HS-27A (cell line): ENCODE measurements at places on chromosomes 7 and 10.

- no peak for DNase-seq
These were observed 107.4 kb downstream of the GSAP start for GRCh38 chr7:77308792-77309191.

DNA sequence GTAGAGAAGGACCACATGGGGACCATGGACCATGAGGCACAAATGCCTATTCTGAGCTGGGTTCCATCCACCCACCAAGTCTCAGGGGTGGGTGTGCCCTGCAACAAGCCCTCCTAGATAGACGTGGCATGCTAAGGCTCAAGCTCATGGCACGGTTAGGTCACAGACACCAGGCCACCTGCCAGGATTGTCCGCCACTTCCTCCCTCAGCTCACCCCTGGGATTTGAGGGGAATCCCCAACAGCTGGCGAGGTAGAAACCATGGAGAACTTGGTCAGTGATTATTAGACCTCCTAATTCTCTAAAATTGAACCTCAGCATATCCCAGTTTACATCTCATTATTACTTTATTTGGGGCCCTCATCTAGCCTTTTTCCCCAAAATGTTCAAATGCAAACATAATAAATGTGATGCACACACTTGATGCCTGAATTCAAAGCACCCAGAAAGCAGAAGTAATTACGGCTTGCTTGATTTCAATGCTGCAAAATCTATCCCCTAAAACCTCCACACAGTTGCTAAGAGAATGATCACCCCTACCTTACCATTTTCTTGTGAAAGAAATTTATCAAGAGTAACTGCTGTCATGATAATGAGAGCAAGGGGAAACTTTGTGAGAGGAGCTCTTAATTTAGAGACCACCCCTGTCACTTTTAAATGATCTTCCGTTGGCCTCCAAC, 366.6 kb upstream of the PFKP start:
- DNase-seq: no peak

DNA sequence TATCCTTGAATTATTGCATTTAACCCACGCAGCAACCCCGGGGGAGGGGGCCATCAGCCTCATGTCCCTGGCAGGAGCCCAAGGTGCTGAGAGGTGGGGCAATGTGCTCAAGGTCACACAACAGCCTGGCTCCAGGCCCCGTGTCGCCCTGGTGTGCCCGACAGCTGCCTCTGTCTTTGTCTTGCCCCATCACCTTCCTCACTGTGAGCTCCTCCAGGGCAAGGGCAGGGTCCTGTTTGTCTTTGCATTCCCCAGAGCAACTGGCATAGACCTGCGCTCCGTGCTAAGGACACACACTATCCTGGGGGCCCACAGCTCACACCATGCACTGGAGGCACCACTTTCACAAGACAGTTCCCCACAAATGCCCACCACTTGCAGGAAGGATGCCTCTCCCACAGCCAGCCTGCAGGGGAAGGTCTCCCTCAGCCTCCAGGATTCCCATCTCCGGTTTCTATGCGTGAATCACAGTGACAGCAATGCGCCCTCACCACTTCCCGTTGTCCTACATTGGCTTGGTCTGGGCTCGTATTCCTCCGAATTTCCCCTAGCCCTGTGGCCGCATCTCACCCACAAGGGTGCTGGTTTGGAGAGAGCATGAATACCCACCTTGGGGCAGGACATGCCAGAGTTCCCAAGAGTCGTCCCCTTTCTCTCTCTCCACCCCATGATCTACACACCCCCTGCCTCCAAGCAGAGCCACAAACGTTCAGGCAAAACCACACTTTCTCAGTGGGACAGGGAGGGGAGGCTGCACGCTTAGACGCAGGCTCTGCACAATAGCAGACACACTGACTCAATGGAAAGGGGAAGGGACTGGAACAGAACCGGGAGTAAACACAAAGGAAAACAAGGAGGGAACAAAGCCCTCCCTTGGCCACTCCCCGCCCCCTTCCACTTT, 10.3 kb downstream of the ITPRIP start:
- DNase-seq: no peak

- no peak for DNase-seq
These were observed 36.6 kb downstream of the PLPP4 start for GRCh38 chr10:120493411-120494312.

- DNase-seq: no peak
These were observed 38.1 kb downstream of the UBE2H start for GRCh38 chr7:129914536-129915272.
